ENCODE measurements at places on chromosomes 6 and 20.

DNA sequence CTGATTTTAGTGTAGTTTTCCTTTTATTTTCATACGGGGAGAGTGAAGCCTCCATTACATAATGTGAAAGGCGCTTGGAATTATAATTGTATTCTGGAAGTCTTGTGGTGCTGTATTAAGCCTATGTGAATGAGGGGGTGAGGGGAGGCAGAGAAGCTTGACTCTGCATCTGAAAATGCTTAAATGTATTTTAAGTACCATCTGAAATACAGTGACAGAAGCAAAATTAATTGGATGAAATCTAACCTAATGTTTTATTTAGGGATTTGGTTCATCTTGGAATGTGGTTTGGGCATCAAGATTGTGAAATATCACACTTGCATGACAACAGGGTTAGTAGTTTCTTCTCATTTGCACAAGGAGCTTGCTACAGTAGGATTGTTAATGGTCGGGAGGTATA lies 41.2 kb downstream of the TMEM200A start:
- DNase-seq = no peak

GRCh38 chr20:4684837-4685413 lies 36.8 kb upstream of the PRND start:
- DNase-seq = no peak

DNA sequence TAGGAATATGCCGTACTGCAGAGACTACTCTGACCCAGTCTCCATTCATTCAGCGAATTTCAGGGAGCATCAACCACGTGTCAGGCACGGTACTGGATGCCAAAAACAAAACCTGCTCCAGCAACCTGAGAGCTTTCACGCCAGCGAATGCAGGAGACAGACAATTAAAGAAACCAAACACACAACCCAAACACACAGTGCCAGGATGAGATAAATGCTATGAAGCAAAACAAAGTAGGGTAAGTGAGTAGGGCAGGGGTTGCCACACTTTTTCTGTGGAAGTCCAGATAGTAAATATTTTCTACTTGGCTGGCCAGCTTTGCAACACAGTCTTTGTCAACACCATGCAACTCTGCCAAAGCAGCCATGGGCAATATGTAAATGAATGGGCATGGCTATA lies 10.0 kb downstream of the MOCS1 start:
- no peak for DNase-seq

DNA sequence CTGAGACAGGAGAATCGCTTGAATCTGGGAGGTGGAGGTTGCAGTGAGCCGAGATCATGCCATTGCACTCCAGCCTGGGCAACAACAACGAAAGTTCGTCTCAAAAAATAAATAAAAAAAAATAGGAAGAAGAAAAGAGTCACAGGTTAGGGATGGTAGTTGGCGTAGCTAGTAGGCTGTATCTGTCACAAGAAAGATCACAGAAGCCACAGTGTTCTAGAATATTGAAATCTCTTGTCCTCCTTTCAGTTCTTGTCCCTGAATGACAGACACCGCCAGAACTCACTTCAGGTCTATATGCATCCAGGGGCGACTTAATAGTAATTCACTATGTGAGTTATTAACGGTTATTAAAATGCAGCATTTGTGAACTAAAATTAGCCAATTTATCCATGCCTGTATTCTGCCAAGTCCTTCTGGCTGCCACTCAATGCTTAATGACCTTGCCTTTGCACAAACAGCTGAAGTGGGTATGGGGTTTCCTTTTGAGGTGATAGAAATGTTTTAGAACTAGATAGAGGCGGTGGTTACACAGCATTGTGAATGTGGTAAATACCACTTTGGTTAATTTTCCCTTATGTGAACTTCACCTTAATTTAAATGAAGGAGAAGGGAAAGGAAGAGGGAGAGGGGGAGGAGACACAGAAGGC lies 41.3 kb upstream of the ZMYND8 start:
- DNase-seq = no peak

- DNase-seq = no peak
Observed at GRCh38 chr20:53739799-53740785, 146.5 kb upstream of the ZNF217 start.

- DNase-seq = no peak
Observed at GRCh38 chr6:111912904-111913303, 39.7 kb upstream of the FYN start.

DNA sequence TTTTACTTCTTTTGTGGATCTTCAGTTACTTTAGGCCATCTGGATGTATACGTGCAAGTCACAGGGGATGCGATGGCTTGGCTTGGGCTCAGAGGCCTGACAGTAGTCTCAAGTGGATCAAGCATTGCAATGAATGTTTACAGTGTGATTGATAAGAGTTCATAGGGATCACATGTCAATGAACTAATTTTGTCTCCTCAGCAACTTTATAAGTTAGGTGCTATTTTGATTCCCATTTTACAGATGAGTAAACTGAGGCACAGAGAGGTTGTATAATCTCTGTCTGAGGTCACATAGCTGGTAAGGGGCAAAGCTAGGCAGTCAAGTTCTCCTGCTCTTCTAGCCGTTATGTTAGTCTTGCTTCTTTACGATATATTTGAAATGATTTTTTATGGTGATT lies 13.5 kb downstream of the MEI4 start:
- DNase-seq = no peak

GRCh38 chr6:133407320-133408100 lies 166.4 kb downstream of the EYA4 start:
- DNase-seq = no peak

- DNase-seq = no peak
Observed at GRCh38 chr6:44002067-44002592, 125.1 kb downstream of the MRPL14 start.

- no peak for DNase-seq
Observed at GRCh38 chr6:121319112-121319553, 15.1 kb downstream of the TBC1D32 start.

- peak; percentile 10 for DNase-seq
Observed at GRCh38 chr6:4647414-4648365, 128.5 kb upstream of the CDYL start.

DNA sequence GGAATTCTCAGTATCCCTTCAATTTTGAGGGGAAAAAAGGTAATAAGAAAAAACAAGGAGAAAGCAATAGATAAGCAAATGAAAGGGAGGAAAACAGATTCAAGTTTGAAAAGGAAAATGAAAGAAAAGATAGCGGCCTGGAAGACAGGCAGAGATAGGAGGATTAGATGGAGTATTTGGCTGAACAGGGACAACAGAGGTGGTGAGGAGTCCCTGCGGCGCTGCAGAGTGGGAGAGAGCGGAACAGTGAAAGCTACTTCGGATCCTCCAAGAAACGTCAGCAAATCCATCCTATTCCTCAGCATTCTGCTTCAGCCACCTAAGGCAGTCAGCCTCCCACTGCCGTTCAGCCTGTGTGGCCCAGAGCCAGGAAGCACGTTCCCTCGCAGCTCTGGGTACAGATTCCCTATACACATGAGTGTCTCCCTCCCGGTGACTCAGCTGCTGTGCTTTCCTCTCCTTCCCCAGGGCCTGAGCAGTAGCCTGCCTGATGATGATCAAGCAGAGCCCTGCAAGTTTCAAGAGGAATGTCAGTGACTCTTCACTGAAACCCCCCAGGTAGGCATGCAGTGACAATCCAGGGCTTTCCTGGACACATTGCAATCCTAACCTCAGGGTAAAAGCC lies 43.4 kb upstream of the CDYL start:
- DNase-seq = no peak

GRCh38 chr6:1525364-1526038 lies 84.2 kb upstream of the FOXC1 start:
- no peak for DNase-seq

GRCh38 chr20:5600982-5601381 lies 149.2 kb upstream of the SHLD1 start:
- no peak for DNase-seq

All from stimulated activated CD4-positive, alpha-beta T cell treated with anti-CD3 and anti-CD28 coated beads, Interleukin-1b, Interleukin-23, amount 100 ng/mL, for 4 hours (primary cell).